ENCODE measurements at places on chromosomes 13 and 19. TPM values are rescaled to one million over a fixed set of nuclear protein-coding genes. Genes with fewer than 3 reads are reported as not detected.
A peak's percentile ranks its signal among the peaks of the same experiment; 100 is the strongest.

DNA sequence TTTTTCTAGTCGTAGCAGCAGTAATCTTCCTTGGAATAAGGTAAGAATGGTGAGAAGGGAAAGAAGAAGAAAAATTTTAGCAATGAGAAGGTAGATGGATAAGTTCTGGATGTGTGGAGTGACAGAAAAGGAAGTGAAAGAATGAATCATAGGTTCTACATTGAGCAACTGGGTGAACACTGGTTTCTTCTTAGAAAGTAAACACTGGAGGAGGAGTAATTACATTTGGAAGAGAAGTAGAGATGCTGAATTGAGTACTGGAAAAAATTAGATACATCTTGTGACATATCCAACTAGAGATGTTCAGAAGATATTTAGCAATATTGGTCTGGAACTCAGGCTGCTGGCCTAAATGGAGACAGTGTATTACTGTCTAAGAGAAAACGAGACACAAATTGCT lies 148.5 kb downstream of the GPC5 start:
- H3K36me3 ChIP-seq = no peaks in the 10 kb centered on the region
- no peaks in the 10 kb centered on the region for H3K4me1 ChIP-seq
- DNase-seq = no peak
- H3K27me3 ChIP-seq = no peaks in the 10 kb centered on the region

GRCh38 chr13:42364613-42365000 lies 92.7 kb downstream of the AKAP11 start:
- no peak for DNase-seq
- H3K4me3 ChIP-seq = no peak overlapping the region
- no peaks in the 10 kb centered on the region for H3K27me3 ChIP-seq
- peaks cover 19% of the 10 kb centered on the region for H3K4me1 ChIP-seq

DNA sequence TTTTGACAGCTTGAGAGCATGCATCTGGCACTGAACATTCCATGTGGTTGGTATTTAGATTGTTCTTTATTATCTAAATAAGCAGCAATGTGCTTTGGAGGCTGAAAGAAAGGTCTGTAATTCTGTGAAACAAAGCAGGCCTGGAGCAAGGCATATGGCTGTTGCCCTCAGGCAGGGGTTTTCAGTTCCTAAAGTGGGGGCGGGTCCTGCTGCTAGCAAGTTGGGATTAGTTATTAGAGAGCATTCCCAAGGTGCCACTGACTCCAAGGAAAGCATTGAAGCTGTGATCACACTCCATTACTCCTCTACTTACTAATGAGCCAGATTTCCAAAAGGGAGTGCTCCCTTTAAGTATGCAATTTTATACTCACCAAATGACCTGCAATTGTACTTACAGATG lies 432.2 kb downstream of the OLFM4 start:
- no peaks in the 10 kb centered on the region for H3K4me1 ChIP-seq
- H3K36me3 ChIP-seq = no peaks in the 10 kb centered on the region
- no peak for DNase-seq
- H3K27ac ChIP-seq = no peak overlapping the region
- H3K4me3 ChIP-seq = no peak overlapping the region

- H3K27ac ChIP-seq = no peak overlapping the region
- peaks cover 4% of the 10 kb centered on the region for H3K27me3 ChIP-seq
- no peaks in the 10 kb centered on the region for H3K36me3 ChIP-seq
- H3K4me3 ChIP-seq = no peak overlapping the region
- no peaks in the 10 kb centered on the region for H3K4me1 ChIP-seq
- DNase-seq = no peak
These were observed 8.8 kb upstream of the KLK8 start for GRCh38 chr19:51010066-51010795.

DNA sequence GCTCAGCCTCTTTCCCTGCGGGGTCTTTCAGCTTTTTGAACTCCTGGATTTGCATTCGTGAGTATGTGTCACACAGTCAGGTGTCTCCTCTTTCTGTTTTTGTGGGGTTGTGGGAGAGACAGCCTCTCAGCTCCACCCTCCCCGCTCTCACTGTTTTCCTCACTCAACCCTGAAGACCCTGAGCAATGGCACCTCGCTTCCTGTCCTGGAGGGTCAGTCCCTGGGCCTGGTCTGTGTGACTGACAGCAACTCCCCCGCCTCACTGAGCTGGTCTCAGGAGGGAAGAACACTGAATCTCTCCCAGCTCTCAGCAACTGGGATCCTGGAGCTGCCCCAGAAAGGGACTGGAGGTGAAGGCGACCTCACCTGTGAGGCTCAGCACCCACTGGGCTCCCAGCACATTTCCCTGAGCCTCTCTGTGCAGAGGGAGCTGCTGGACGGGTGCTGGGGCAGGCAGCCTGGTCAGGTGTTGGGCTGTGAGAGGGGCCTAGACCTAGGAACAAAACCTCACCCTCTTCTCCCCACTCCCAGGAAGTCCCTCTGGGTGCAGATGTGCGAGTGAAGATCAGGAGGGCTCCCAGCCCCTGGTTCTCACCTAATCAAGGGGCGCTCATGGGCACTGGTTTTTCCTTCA lies 4.2 kb upstream of the SIGLEC7 start:
- H3K36me3 ChIP-seq = no peaks in the 10 kb centered on the region
- H3K4me1 ChIP-seq = peaks cover 12% of the 10 kb centered on the region
- H3K27ac ChIP-seq = no peak overlapping the region
- DNase-seq = no peak
- no peak overlapping the region for H3K4me3 ChIP-seq
- no peaks in the 10 kb centered on the region for H3K27me3 ChIP-seq

Gene CD33
- total RNA-seq = 0.58 TPM

Gene MEDAG
- not detected for total RNA-seq

- H3K4me3 ChIP-seq = no peak overlapping the region
- no peaks in the 10 kb centered on the region for H3K27me3 ChIP-seq
- no peaks in the 10 kb centered on the region for H3K4me1 ChIP-seq
- DNase-seq = no peak
- no peaks in the 10 kb centered on the region for H3K36me3 ChIP-seq
These were observed 3.2 kb upstream of the IFNL4 start for GRCh38 chr19:39251846-39252245.

Gene NCAN
- total RNA-seq = not detected

DNA sequence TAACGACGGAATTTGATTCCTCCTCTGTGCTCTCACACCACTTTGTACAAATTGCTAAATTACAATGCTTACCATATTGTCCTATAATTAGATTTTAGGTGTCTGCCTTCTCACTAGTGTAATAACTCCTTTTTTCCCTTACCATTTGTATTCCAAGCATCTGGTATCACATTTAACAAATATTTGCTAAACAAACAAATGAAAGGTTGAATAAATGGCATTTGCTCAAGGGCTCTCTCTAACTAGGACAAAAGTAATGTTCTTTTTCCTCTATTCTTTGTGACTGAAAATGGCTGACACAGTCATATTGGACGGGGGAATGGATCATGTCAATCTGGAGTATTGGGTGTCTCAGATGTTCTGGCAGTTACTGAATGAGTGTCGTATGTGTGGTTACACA lies 99.7 kb downstream of the ENOX1 start:
- no peak for DNase-seq
- no peaks in the 10 kb centered on the region for H3K36me3 ChIP-seq
- no peaks in the 10 kb centered on the region for H3K4me1 ChIP-seq
- no peak overlapping the region for H3K27ac ChIP-seq

DNA sequence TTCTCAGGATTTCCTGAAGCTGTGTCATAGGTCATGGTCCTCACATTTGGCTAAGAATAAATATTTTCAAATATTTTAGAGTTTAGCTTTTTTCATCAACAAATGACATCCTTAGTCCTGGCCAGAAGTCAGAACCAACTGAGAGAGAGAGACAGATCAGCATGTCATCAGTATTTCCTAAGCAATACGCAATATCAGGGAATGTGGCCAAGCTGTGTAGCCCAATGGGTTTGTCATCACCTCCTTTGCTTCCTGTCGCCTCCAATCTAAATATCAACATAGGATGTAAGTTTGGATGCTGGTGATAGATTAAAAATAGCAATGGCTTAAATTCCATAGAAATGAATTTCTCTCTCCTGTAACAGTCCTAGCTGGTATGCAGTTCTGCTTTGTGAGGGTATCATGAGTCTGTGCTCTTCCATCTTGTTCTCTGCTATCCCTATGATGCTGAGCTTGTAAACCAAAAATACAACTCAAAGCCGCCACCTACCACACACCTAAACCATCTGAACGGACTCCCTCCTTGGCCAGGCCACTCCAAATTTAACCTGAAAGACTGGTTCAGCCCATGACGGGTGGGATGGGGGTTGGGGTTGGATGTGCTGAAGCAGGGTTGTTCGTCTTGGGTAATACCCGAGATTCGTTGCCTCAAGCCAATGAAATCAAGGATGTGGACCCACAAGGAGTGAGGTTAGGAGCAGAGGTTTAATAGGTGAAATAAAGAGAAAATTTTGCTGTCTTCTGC lies 10.0 kb upstream of the IGSF23 start:
- H3K27ac ChIP-seq = no peak overlapping the region
- no peaks in the 10 kb centered on the region for H3K27me3 ChIP-seq

GRCh38 chr19:50728084-50728737 lies 5.0 kb downstream of the CLEC11A start:
- DNase-seq = peak; percentile 30
- no peaks in the 10 kb centered on the region for H3K36me3 ChIP-seq
- H3K27ac ChIP-seq = no peak overlapping the region
- peaks cover 9% of the 10 kb centered on the region for H3K27me3 ChIP-seq

GRCh38 chr19:31074199-31075125 lies 274.8 kb downstream of the TSHZ3 start:
- no peak for DNase-seq
- no peak overlapping the region for H3K4me3 ChIP-seq
- peaks cover 4% of the 10 kb centered on the region for H3K27me3 ChIP-seq

GRCh38 chr19:850221-850978 lies 1.7 kb upstream of the ELANE start:
- no peaks in the 10 kb centered on the region for H3K27me3 ChIP-seq
- H3K4me3 ChIP-seq = no peak overlapping the region
- H3K36me3 ChIP-seq = no peaks in the 10 kb centered on the region
- DNase-seq = no peak
- H3K4me1 ChIP-seq = no peaks in the 10 kb centered on the region

Gene LTBP4
- total RNA-seq = 158 TPM

- no peak overlapping the region for H3K27ac ChIP-seq
- peaks cover 36% of the 10 kb centered on the region for H3K4me1 ChIP-seq
- H3K36me3 ChIP-seq = no peaks in the 10 kb centered on the region
- no peaks in the 10 kb centered on the region for H3K27me3 ChIP-seq
These were observed 7.7 kb upstream of the LRFN3 start for GRCh38 chr19:35928507-35928906.

- no peaks in the 10 kb centered on the region for H3K4me1 ChIP-seq
- no peaks in the 10 kb centered on the region for H3K36me3 ChIP-seq
- no peak overlapping the region for H3K27ac ChIP-seq
- H3K4me3 ChIP-seq = no peak overlapping the region
- H3K27me3 ChIP-seq = no peaks in the 10 kb centered on the region
- no peak for DNase-seq
These were observed 124.7 kb downstream of the GPC5 start for GRCh38 chr13:91523116-91523515.

GRCh38 chr13:80477661-80478443 lies 136.9 kb upstream of the SPRY2 start:
- no peak for DNase-seq
- H3K4me1 ChIP-seq = no peaks in the 10 kb centered on the region
- H3K27me3 ChIP-seq = no peaks in the 10 kb centered on the region
- no peak overlapping the region for H3K27ac ChIP-seq
- no peaks in the 10 kb centered on the region for H3K36me3 ChIP-seq

Gene LILRB3
- 9.1 TPM for total RNA-seq

DNA sequence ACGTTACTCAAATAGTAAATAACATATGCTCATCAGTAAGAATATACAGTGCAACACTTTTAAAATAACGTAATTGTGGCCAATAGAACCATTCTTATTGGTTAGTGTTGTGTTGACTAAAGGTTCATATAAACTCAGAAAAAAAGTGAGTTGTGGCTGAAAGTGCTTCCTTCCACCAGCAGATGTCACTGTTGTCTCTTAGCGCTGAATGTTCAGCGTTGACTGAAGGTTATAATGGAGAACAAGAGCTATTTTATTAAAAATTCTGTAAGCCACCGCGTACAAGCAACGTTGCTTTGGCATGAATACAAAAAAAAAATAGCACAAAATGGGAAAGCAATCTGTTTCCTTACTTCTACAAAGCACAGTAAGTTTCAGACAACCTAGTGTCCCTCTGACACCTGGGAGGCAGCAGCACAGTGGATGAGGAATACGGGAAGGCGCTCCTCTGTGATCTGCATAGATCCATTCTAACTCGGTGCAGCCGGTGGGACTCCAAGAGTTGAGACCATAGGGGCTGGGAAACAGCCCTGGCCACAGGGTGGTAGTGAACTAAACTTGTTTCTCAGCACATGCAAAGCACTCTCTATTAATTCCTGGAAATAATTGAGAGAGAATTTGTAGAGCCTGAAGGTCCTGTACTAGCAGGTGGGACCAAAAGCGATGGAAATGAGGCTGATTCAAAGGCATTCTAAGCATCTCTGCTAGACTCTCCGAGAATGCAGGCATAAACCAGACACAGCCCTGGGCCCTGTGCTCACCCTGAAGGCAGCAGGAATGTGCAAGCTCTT lies 23.9 kb upstream of the OXGR1 start:
- H3K4me3 ChIP-seq = no peak overlapping the region
- no peaks in the 10 kb centered on the region for H3K36me3 ChIP-seq
- DNase-seq = peak; percentile 33
- H3K27ac ChIP-seq = no peak overlapping the region
- H3K27me3 ChIP-seq = peaks cover 4% of the 10 kb centered on the region

GRCh38 chr19:11410682-11411081 lies 8.4 kb downstream of the RGL3 start:
- H3K36me3 ChIP-seq = no peaks in the 10 kb centered on the region
- H3K27ac ChIP-seq = no peak overlapping the region
- H3K27me3 ChIP-seq = no peaks in the 10 kb centered on the region
